ENCODE measurements at places on chromosomes 5 and 9. TPM values are rescaled to one million over a fixed set of nuclear protein-coding genes. Genes with fewer than 3 reads are reported as not detected.

DNA sequence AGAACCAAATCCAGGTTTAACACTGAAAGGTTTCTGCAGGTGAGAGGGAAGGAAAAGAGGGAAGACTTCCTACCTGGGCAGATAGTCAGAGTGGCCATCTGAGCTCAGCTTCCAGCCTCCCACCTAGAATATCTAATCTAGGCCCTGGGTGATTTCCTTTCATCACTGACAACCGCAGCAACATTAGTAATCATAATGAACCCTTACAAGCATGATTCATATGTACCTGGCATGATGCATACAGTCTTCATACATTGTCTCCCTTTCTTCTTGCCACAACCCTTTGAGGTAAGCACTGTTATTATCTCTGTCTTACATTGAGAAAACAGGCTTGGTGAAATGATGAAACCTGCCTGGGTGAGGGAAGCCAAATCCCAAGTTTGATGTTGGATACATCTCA, 13.5 kb downstream of the AFAP1L1 start:
- H3K4me1 ChIP-seq, result no peaks in the 10 kb centered on the region
- no peak overlapping the region for H3K4me3 ChIP-seq
- H3K27ac ChIP-seq, result peak overlapping the region; percentile 19
- no peaks in the 10 kb centered on the region for H3K36me3 ChIP-seq
- H3K27me3 ChIP-seq, result no peaks in the 10 kb centered on the region

DNA sequence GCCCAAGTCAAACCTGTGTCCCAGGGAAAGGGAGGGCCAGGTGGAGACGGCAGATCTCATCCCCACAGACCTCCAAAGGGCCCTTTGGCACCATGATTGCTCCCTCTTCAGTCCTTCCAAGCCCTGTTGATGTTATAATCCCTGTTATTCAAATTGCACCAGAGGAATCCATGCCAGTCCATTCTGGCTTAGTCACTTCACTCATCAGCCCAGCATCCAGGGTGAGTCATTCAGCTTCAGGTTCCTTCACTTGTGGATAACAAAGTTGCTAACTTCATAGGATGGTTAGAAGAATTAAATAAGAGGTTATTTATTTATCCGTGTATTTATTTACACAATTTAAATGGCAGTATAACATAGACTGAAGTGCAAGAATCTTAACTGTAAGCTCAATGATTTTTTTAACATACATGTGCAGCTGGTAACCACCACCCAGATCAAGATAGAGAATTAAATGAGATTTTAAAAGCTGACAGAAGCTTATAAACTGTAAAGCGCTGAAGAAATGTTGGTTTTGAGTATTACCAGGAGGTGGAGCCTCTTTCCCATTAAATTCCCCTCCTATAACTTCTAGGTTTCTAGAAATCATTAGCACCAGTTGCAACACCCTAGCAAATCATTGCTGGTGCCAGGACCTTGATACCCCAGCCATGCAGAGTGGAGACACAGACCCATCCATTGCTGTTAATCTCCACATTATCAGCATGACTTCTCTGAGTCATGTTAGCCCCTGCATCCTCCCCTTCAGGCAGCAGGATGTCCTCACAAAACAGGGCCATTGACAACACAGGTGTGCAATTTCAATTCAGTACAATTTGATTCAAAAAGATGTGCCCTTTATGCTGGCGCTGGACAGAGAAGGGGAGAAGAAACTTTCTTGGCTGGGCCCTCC, 77.4 kb downstream of the SEC61B start:
- H3K27me3 ChIP-seq, result no peaks in the 10 kb centered on the region
- H3K4me3 ChIP-seq, result no peak overlapping the region
- DNase-seq, result no peak
- H3K27ac ChIP-seq, result no peak overlapping the region
- peaks cover 19% of the 10 kb centered on the region for H3K4me1 ChIP-seq

GRCh38 chr5:17005107-17005828, 69.2 kb upstream of the MYO10 start:
- H3K4me1 ChIP-seq, result no peaks in the 10 kb centered on the region
- H3K36me3 ChIP-seq, result no peaks in the 10 kb centered on the region
- H3K27ac ChIP-seq, result no peak overlapping the region
- no peaks in the 10 kb centered on the region for H3K27me3 ChIP-seq
- no peak overlapping the region for H3K4me3 ChIP-seq

DNA sequence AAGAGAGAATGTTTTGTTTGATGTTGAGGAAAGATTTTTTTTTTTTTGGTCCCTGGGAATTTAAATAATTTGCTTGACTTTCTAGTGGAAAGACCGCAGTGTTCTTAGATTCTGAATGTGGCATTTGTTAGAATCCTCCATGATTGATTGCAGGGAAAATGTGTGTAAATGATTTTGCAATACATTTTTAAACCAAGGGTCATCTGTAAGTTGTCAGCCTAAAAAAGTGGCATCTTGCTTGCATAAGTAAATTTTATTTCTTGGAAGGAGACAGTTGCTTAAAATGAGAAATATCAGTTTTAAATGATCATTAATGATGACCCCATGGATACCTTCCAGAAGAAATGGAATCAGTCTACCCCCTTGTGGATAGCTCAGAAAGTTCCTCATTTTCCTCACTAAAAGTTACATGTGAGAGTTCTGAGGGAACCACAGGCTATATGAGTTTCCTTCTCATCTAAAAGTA, 105.1 kb upstream of the SLC25A48 start:
- no peaks in the 10 kb centered on the region for H3K36me3 ChIP-seq
- H3K4me1 ChIP-seq, result no peaks in the 10 kb centered on the region
- H3K27ac ChIP-seq, result no peak overlapping the region
- no peak for DNase-seq
- no peaks in the 10 kb centered on the region for H3K27me3 ChIP-seq

The SMIM33 gene
- 0.05 TPM for polyA plus RNA-seq

- no peak overlapping the region for H3K4me3 ChIP-seq
- no peak for DNase-seq
- H3K27ac ChIP-seq, result no peak overlapping the region
- no peaks in the 10 kb centered on the region for H3K4me1 ChIP-seq
- H3K36me3 ChIP-seq, result no peaks in the 10 kb centered on the region
Observed at GRCh38 chr5:11595045-11595444, 309.2 kb downstream of the CTNND2 start.
